ENCODE measurements at places on chromosomes 1 and 21.

- no peak for DNase-seq
These were observed 5.7 kb downstream of the HIVEP3 start for GRCh38 chr1:41913014-41913413.

DNA sequence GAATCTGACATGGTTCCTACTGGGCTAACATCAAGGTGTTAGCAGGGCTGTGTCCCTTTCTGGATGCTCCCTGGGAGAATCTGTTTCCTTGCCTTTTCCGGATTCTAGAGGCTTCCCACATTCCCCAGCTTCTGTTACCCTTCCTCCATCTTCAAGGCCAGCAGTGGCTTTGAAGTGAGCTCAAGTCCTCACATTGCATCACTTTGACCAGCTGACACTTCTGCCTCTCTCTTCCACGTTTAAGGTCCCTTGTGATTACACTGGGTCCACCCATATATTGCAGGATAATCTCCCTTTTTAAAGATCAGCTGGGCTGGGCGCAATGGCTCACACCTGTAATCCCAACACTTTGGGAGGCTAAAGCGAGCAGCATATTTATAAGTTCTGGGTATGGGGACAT, 33.1 kb downstream of the CNST start:
- no peak for DNase-seq

DNA sequence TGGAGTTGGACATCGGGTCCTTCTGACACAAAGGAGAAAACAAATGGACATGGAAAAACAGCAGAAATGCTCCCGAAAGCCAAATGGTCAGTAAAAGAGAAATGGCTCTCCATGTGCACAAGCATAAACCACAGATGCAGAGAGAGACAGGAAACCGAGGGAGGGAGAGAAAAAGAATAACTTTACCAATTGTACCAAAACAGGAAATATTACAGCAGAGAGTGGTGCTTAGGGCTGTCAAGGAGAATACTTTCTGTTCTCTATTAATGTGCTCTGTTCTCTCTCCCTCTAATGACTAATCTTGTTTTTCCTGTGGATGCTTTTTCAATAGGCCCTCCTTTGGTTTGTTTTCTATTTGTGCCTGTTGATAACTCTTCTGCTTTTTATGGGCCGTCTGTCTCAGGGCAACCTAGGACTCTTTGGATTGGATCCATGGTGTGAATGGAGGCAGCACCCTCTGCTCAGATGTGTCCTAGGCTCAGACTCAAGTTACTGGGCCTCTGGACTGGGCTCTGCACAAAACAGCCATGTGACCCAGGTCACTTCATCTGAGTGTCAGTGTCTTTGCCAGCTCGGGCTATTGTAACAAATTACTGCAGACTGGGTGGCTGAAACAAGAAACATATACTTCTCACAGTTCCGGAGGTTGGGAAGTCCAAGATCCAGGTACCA, 663.0 kb downstream of the NPHP4 start:
- no peak for DNase-seq

- DNase-seq, result peak; percentile 21
These were observed 28.3 kb upstream of the PKN2 start for GRCh38 chr1:88655685-88656299.

- DNase-seq, result no peak
These were observed 310.5 kb downstream of the PTGER3 start for GRCh38 chr1:70737125-70737524.
